ENCODE measurements at places on chromosomes 3 and 15.
A peak's percentile ranks its signal among the peaks of the same experiment; 100 is the strongest.

- no peak for DNase-seq
These were observed 6.8 kb upstream of the RTP2 start for GRCh38 chr3:187709155-187709554.

GRCh38 chr3:105904678-105905284, 36.0 kb upstream of the CBLB start:
- no peak for DNase-seq

- no peak for DNase-seq
These were observed 54.7 kb upstream of the USP3 start for GRCh38 chr15:63449731-63450130.

DNA sequence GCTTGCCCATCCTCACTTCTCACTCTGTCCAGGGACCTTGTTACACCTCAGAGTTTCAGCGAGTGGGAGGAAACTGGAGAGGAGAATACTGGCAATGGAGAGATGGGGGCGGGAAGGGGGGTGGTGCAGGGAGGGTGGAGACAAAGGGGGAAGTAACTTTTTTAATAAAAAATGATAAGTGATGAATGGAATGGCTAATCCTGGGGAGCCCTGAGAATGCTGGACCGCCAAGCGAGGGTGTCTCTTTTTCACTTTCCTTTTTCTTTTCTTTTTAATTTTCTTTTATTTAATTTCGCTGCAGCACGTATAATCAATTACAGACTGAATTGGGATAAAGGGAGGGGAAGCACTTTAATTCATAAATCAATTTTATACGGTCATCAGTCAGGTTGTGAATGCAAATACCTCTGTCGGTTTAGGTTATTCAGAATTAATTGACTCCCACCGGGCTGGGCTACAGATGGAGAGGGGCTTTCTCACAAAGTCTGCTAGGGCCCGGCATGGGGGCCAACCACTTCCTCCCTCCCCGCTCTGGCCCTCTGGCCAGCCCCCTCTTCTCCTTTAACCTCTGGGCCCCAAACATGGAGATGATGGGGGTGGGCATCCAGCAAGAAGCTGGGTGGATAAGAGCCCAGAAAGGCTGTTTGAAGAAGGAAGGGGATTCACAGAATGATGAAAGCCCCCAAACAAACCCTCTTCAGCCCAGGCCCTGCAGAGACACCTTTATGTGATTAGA, 106.8 kb upstream of the BOC start:
- DNase-seq = no peak

GRCh38 chr15:71250936-71251583, 135.8 kb downstream of the THSD4 start:
- no peak for DNase-seq

GRCh38 chr3:119978554-119979208, 115.6 kb downstream of the GSK3B start:
- no peak for DNase-seq

DNA sequence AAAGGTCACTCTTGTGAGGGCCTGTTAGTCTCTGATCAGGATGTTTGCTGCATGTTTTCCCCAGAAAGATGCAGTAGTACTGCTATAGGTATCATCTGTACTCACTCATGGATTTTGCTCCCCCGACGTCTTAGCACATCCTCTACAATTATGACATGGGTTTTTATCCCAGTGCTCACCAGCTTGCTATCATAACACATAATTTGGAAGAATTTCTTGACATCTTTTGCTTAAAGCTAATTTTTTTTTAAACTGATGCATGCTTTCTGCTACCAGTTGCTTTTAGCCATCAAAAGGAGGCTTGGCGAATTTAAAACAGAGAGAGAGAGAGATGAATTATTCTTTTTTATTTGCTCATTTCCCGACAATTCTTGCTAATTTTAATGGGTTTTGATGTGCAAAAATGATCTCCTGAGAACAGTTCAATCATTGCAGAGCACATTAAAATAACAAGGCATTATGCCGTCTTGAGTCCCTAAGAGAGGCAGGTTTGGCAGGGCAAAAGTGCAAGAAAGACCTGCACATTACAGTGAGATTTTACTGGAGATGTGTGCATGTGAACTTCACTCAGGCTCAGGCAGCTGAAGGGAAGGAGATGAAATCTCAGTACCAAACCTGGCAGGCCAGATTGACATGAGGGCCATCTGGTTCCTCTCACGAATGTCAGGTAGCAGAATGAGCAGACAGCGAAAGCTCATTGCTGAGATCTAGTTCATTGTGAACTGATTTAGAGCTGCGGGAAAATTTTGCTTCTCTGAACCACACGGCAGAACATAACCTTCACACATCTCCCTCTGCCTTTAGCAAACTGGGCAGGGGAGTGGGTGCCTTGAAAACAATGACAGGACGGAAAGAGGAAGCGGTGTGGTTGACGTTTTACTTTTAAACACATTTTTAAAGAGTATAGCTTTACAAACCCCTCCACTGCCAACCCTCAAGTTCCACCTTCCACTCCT, 25.9 kb upstream of the GOLGA8B start:
- peak; percentile 13 for DNase-seq

- no peak for DNase-seq
These were observed 56.8 kb downstream of the MYH15 start for GRCh38 chr3:108453565-108453964.

- no peak for DNase-seq
These were observed 68.5 kb downstream of the TRANK1 start for GRCh38 chr3:36876181-36876936.

GRCh38 chr3:170220871-170221270, 1.4 kb upstream of the PRKCI start:
- DNase-seq = no peak

GRCh38 chr3:151761581-151761980, 27.9 kb downstream of the AADACL2 start:
- no peak for DNase-seq

DNA sequence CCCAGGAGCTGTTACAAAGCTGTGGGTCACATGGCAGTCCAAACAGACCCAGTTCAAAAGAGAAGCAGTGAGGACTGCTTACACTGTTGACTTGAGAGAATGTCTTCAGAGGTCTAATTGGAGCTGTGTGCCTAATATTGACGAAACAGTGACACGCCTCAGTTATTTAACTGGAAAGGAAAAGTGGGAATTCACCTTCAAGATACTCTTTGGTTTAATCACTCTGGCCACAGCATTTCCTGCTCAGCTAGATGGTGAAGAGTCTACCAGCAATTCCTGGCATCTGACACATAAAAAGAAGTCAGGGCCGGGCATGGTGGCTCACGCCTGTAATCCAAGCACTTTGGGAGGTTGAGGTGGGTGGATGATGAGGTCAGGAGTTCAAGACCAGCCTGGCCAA, 326.4 kb downstream of the SV2B start:
- no peak for DNase-seq

DNA sequence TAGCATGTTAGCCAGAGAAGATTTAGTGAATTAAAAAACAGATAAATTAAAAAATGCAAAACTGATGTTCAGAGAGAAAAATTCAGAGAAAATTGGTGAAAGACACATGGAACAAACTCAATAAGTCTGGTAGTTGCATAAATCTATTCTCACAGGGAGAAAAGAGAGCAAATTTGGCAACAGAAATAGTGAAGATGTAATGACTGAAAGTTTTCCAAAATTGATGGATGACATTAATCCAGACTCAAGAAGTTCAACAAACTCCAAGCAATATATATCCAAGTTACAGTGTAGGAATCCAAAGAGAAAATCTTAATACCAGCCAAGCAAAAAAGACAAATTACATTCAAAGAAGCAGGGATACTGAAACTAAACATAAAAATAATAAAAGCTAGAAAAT, 302.7 kb upstream of the ARPP21 start:
- DNase-seq = no peak

- no peak for DNase-seq
These were observed 229.6 kb upstream of the TBC1D5 start for GRCh38 chr3:17972030-17972429.

GRCh38 chr3:107242579-107242978, 134.7 kb upstream of the CCDC54 start:
- DNase-seq = no peak

GRCh38 chr15:51281368-51281967, 56.9 kb downstream of the CYP19A1 start:
- peak; percentile 73 for DNase-seq

GRCh38 chr15:101029971-101030661, 111.0 kb downstream of the LRRK1 start:
- DNase-seq = no peak

GRCh38 chr15:60572541-60573421, 93.8 kb upstream of the ICE2 start:
- DNase-seq = no peak

- DNase-seq = no peak
These were observed 84.7 kb downstream of the LINGO1 start for GRCh38 chr15:77547801-77548588.

DNA sequence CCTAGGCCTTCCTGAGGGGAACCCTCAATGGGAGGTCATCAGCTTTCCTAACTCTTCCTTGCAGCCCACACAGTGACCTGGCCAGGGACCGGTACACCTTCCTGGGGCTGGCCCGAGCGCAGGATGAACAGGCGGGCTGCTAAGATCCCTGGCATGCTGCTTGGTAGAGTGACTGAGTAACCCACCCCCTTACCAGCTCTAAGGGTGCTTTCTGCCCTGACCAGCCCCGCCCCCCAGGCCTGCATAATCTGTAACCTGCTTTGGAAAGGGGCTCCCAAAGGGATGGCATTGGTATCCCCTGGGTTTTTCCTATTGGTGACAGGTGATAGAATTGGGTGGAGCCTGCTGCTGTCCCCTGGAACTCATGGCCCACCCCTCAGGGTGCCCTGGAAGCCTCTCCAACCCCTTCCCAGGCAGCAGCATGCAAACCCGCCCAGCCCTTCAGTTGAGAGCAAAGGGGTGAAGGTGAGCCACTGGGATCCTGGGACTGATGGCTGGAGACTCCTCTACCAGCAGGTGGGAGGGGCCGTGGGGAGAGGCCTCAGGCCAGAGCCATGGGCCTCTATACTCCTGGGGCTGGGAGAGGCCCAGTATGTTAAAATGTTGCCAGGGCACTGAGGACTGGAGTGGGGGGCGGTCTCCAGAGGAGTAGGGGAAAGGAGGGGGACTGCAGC, 11.1 kb upstream of the KIF7 start:
- no peak for DNase-seq

DNA sequence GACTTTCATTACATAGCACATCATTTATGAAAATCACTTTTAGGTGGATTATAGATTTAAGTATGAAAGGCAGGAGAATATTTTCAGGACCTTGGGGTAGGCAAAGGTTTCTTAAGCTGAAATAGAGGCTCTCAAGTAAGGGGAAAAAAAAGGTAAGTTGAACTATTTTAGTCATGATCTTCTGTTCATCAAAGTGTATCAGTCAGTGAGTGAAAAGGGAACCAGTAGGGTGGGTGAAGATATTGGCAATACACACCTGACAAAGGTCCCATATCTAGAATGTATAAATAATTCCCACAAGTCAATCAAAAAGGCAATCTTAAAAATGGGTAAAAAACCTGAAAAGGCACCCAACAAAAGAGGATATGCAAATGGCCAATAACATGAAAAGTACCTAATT, 218.6 kb downstream of the KLF13 start:
- no peak for DNase-seq

DNA sequence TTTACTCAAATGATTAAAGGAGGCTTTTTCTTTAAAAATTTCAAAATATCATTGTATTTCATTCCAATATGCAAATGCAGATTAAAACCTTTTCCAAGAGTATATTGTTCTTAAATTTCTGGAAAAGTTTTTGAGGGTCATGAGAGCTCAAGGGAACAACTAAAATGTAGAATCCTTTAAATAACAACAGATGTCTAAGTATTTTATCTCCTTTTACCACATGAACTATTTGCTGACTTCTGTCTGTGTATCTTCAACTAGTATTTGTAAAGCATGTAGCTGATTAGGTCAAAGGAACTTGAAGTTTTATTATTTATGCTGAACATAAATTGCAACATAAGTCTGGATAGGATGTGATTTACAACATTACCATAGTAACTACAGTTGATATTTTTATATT, 402.6 kb downstream of the CNTN6 start:
- peak; percentile 8 for DNase-seq

GRCh38 chr15:45842151-45842550, 207.3 kb downstream of the SQOR start:
- no peak for DNase-seq

DNA sequence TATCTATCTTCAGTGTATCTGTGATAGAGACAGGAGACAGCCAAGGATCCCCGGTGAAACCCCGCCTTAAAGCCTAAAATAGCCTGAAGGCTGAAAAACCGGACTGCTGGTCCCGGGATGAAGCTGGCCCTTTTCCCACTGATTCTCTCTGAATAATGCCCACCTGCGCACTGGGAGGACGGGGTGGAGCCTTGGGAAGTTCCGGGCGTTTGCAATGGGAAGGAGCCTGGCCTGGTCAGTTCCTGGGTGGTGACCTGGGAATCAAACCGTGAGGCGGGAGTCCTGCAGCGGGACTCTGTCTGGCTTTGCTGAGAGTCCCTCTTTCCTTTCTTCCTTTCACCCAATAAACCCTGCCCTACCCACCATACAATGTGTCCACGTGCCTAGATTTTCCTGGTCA, 157.9 kb downstream of the C3orf38 start:
- no peak for DNase-seq

- DNase-seq = peak; percentile 93
These were observed 137.9 kb downstream of the SSR3 start for GRCh38 chr3:156416846-156417558.

- no peak for DNase-seq
These were observed 81.3 kb downstream of the CHL1 start for GRCh38 chr3:277873-278272.

GRCh38 chr3:134797741-134798451, 2.8 kb downstream of the EPHB1 start:
- DNase-seq = no peak

GRCh38 chr3:150759319-150759718, 3.6 kb downstream of the SIAH2 start:
- DNase-seq = no peak

DNA sequence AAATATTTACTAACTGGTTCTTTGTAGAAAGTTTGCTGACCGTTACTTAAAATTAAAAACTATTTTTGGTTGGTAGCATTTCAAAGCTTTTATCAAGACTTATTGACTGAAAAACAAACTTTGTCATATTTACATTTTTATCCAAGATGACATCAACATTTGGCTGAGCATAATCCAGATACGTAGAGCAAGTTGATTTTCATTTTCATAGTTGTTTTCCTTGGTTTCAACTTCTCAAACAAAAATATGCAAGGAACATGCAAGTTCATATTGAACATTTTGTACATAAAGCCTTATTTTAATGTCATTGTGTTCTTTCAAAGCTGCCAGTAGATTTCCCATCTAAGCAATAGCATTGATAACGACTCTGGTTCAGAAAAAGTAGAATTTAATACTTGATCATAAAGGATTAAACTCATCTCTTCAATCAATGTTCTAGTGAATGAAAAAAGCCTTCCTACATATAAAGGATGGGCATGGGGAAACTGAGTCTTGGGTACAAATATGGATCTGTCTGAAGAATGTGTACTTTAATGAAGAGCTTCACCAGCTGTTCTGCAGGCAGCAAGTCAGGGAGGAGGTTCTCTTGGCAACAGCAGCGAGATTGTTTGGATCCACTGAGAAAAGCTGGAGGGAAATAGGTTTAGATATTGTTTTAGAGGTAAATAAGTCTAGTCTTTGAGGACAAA, 5.6 kb downstream of the RAB8B start:
- peak; percentile 47 for DNase-seq

DNA sequence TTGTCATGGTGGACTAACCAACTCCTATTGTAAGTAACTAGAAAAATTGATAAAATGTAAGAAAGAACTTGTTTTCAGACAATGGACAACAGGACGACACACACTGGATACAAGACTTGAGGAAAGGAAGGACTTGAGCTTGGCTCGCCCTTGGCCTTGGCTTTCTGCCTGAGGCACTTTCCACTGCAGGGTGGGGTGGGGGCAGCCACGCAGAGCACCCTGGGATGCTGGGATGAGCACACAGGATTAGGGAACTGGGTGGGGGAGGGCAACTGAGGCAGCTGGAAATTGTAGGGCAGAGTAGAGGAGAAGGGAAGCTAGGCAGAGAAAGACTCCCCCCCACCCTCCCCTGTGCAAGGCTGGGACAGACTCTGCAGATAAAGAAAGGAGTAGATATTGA, 25.5 kb upstream of the HHATL start:
- DNase-seq = no peak

Data from tongue (tissue), 3 donors.